ENCODE measurements at places on chromosomes 11 and 22. TPM values are rescaled to one million over a fixed set of nuclear protein-coding genes. Genes with fewer than 3 reads are reported as not detected.

PANX3 gene
- not detected for total RNA-seq

SCO2 gene
- total RNA-seq: 4.9 TPM

JAML gene
- 163 TPM for total RNA-seq

CD59 gene
- 816 TPM for total RNA-seq

PATE3 gene
- not detected for total RNA-seq

DNA sequence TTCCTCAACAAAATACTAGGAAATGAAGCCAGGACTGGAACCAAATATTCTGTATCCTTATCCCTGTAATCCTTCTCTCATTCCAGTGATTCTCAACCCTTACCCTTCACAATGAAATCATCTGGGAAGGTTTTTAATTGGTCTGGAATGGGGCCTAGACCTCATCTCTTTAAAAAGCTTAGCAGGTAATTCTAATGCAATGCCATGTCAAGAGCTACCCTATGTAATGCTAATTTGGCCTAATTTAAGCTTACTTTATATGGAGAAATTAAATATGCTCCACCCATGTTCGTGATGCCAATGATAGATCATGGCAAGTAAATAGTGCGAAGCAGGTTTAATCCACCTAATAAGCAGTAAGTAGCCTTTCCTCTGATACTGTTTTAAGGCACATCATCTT is 101.7 kb downstream of the SGSM3 start:
- H3K27ac ChIP-seq: no peak overlapping the region
- no peak overlapping the region for H3K4me3 ChIP-seq
- no peaks in the 10 kb centered on the region for H3K27me3 ChIP-seq

- peaks cover 6% of the 10 kb centered on the region for H3K4me1 ChIP-seq
- H3K27me3 ChIP-seq: no peaks in the 10 kb centered on the region
- no peaks in the 10 kb centered on the region for H3K36me3 ChIP-seq
- no peak for DNase-seq
- no peak overlapping the region for H3K4me3 ChIP-seq
Observed at GRCh38 chr11:105937331-105937730, 84.7 kb downstream of the MSANTD4 start.

- no peaks in the 10 kb centered on the region for H3K4me1 ChIP-seq
- DNase-seq: no peak
- no peaks in the 10 kb centered on the region for H3K27me3 ChIP-seq
- no peak overlapping the region for H3K27ac ChIP-seq
Observed at GRCh38 chr11:85889676-85890579, 34.7 kb downstream of the CCDC83 start.

DNA sequence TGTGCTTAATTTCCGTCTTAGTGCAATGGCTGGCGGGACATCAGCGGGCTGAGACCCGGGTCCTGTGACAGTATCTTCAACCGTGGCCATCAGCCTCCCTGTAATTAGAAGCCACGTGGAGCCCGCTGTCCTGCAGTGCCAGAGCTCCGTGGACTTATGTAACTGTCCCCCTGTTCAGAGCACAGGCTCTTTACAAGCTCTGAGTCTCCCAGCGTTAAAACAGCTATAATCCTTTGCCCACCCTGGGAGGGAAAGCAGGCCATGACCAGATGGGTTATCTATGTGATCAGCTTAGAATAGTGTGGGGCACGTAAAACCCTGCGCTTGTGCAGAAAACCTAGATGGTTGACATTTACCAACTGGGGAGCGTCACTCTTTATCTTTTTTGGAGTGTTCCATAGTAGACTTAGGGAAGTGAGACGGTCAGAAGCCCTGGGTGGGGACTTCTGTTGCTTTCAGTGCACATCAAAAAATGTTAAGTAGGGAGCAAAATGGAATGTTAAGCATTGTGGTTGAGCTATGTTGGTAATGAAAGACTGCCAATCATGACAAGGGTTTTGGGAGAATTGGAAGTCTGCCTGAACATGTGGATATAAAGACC is 103.5 kb upstream of the CADM1 start:
- no peak overlapping the region for H3K4me3 ChIP-seq
- H3K4me1 ChIP-seq: no peaks in the 10 kb centered on the region
- no peaks in the 10 kb centered on the region for H3K36me3 ChIP-seq
- H3K27ac ChIP-seq: no peak overlapping the region
- H3K27me3 ChIP-seq: peaks cover 3% of the 10 kb centered on the region
- no peak for DNase-seq

DNA sequence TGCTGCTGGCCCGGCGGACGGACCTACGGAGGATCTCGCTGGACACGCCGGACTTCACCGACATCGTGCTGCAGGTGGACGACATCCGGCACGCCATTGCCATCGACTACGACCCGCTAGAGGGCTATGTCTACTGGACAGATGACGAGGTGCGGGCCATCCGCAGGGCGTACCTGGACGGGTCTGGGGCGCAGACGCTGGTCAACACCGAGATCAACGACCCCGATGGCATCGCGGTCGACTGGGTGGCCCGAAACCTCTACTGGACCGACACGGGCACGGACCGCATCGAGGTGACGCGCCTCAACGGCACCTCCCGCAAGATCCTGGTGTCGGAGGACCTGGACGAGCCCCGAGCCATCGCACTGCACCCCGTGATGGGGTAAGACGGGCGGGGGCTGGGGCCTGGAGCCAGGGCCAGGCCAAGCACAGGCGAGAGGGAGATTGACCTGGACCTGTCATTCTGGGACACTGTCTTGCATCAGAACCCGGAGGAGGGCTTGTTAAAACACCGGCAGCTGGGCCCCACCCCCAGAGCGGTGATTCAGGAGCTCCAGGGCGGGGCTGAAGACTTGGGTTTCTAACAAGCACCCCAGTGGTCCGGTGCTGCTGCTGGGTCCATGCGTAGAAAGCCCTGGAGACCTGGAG is 74.1 kb downstream of the LRP5 start:
- no peak overlapping the region for H3K4me3 ChIP-seq
- no peaks in the 10 kb centered on the region for H3K27me3 ChIP-seq
- DNase-seq: no peak
- peaks cover 42% of the 10 kb centered on the region for H3K36me3 ChIP-seq
- no peak overlapping the region for H3K27ac ChIP-seq
- H3K4me1 ChIP-seq: peaks cover 26% of the 10 kb centered on the region

GRCh38 chr22:46852771-46853170 is 90.3 kb downstream of the TBC1D22A start:
- H3K4me1 ChIP-seq: no peaks in the 10 kb centered on the region
- peaks cover 13% of the 10 kb centered on the region for H3K36me3 ChIP-seq
- H3K27me3 ChIP-seq: no peaks in the 10 kb centered on the region
- no peak for DNase-seq
- no peak overlapping the region for H3K27ac ChIP-seq
- H3K4me3 ChIP-seq: no peak overlapping the region

- peak overlapping the region; percentile 47 for H3K27ac ChIP-seq
- DNase-seq: no peak
- H3K27me3 ChIP-seq: no peaks in the 10 kb centered on the region
Observed at GRCh38 chr22:38243007-38243765, 29.6 kb downstream of the TMEM184B start.

DNA sequence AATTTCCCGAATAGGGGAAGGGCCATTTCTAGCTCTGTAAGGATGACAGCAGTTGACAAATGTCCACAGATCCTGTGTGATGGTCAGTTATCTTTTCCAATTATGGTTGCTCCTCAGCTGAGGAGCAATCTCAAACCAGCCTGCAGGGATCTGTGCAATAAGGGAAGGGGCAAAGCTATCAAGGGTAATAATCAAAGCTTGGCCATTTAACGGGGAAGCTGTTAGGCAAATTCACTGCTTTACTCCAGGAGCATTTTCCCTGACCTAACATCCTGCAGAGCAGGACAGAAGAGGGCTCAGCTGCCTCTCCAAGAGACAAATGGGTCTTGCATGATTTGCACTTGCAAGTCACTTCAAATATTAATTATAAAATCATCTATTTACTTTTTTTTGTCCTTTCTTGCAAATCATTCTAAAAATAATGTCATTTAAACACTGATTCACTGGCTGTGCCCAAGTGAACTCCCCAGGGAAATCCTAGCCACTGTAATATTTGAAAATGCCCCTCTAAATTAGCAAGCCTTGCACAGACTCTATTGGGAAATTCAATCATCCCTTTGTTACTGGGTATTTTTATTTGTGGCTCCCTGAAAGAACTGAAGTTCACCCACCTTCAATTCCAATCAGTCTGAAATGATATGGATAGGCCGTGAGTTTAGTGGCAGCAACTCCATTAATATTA is 1256.7 kb downstream of the LRRC4C start:
- H3K4me1 ChIP-seq: no peaks in the 10 kb centered on the region
- no peak overlapping the region for H3K27ac ChIP-seq
- no peaks in the 10 kb centered on the region for H3K27me3 ChIP-seq
- no peak for DNase-seq
- no peak overlapping the region for H3K4me3 ChIP-seq

DNA sequence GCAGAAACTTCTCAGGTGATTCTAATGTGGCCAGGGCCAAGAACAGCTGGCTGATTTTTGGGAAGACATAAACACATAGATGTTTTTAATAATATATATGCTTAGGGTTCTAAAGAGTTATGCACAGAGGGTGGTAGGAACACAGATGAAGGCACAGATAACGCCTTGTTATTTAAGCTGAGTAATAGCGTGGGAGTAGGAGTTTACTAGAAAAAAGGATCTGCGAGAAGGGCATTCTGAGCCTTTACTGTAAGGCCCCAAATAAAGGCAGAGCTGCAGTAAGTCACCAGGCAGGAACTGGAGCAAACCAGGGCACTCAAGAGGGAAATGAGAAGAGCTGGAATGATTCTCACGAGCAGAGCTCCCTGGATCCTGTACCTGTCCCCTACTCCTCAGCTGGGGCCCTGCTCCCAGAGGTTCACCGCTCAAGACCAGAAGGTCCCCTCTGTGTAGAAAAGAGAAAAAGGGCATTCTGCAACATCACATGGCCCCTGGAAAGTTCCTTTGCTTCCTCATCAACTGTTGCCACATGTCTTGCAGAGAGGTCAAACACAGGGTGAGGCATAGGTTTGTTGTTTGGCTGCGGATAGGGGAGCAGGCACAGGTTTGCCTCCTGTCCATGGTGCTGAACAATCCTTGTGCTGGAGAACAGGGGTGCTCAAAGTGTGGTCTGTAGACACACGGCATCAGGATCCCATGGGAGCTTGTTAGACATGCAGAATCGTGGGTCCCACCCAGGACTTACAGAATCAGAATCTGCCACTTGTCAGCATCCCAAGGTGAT is 125.7 kb downstream of the TENM4 start:
- H3K4me1 ChIP-seq: no peaks in the 10 kb centered on the region
- DNase-seq: no peak
- H3K27ac ChIP-seq: no peak overlapping the region
- H3K27me3 ChIP-seq: no peaks in the 10 kb centered on the region
- no peaks in the 10 kb centered on the region for H3K36me3 ChIP-seq
- no peak overlapping the region for H3K4me3 ChIP-seq

DNA sequence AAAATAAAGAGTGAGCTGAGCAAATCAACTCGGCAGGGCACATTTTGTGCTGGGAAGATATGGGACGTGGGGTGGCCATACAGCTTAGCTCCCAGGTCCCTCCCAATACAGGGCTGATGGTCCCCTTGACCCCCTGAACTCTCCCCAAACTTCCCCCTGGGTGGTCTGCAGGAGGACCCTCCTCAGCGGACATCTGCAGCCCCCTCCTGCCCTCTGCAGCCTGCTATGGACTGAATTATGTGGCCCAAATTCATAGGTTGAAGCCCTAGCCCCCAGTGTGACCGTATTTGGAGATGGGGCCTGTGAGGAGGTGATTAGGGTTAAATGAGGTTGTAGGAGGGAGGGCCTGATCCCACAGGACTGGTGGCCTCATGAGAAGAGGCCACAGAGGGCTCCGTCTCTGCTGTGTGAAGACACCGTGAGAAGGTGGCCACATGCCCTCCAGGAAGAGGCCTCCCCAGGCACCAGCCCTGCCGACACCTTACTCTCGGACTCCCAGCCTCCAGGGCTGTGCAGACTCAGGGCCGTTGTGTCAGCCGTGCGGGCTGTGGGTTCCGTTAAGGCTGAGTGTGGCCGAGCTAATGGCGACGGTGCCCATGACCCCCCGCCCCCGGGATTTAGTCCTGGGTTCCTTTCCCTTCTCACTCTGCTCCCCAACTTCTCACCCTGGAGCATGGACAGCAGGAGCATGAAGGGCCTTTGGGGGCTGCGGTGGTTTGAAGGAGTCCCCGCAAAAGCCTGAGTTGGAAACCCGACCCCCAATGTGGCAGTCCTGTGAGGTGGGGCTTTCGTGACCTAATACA is 1042.8 kb downstream of the BRD1 start:
- H3K27me3 ChIP-seq: peaks cover 8% of the 10 kb centered on the region
- H3K4me1 ChIP-seq: no peaks in the 10 kb centered on the region
- H3K27ac ChIP-seq: no peak overlapping the region

Measured in lower lobe of right lung (tissue), 2 donors.